Head of caudate nucleus (tissue), 42 donors: ENCODE measurements at places on chromosomes 2 and 18.

DNA sequence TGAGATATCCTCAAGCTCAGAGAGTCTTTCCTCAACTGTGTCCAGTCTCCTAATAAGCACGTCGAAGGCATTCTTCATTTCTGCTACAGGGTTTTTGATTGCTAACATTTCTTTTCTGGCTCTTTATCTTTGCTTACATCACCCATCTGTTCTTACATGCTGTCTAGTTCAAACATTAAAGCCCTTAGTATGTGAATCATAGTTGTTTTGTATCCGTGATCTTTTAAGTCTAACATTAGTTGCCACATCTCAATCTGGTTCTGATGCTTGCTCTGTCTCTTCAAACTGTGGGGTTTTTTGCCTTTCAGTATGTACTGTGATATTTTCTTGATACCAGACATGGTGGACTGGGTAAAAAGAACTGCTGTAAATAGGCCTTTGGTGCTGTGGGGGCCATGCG, 235.2 kb downstream of the SH3RF3 start:
- no peak for DNase-seq

DNA sequence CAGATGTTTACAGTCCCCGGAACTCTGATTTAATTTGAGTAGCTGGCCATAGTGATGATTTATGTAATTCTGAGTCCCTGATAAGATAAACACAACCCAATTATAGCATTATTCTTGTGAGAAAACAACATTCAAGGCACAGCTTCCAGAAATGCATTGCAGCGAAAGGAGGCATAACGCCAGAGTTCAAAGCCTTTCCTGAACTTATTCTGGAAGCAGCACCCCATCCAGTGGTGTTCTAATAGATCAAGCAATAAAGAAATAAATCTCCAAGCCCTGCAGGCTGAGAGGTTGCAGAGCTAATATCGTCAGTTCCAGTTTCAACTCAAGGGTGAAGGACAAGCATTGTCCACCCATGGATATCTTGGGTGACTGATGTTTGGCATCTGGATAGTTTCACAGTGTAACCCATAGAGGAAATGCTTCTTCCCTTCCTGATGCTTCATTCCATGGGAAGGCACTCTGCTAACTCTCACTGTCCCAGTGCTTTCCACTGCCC, 18.8 kb downstream of the CDH2 start:
- DNase-seq = no peak

DNA sequence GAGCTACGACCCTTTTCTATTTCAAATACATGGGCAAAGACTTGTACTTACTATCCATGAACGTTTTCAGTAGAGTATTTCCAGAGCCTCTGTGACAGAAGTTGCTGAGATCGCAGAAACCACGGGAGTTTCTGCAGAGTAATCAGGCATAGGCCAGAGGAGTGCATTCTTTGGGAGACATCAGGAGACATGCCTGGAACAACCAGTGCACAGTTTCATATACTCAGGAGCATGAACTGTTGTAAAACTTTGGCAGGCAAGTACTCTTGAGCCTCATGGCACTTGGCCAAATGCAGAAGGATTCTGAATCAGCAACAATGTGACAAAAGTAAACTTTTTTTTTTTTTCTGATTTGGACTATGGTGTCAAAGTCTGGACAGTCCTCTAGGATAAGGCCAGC, 307.1 kb downstream of the GRB14 start:
- DNase-seq = no peak

- no peak for DNase-seq
Observed at GRCh38 chr18:79509536-79509930, 113.8 kb downstream of the NFATC1 start.

DNA sequence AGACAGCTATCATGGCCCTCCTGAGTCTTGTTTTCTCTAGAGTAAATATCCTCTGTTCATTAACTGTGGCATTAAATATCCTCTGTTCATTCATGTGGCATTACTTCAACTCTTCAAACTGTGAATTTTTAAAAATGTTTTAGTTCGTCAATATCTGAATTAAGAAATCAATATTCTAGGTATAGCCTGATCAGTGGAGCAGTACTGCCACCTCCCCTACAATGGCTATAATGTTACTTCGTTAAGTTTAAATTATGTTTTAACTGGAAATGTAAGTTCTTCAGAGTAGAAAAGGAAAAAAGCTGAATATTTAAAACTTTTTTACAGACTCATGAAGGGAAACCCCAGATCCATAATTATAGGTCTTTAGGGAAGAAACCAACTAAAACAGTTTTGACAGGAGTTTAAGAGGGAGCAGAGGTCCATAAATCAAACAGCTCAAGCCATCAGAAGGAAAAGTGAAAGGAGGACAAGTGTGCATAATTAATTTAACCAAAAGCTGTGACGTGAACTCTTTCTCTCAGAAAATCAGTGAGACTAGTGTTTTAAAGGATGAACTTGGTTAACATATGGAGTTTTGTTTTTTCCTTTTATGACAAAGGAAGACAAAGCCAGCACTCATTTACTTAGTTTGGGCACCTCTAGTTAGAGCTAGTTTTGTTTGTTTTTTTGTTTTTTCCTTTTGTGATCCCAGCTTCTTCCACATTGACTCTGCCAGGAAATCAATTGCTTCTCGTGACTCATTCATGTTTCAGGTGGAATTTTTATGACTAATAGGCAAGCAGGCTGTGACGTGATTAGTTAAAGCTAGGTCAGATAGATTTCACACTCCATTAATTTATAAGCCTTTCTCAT, 44.9 kb downstream of the RBBP8 start:
- DNase-seq = no peak

DNA sequence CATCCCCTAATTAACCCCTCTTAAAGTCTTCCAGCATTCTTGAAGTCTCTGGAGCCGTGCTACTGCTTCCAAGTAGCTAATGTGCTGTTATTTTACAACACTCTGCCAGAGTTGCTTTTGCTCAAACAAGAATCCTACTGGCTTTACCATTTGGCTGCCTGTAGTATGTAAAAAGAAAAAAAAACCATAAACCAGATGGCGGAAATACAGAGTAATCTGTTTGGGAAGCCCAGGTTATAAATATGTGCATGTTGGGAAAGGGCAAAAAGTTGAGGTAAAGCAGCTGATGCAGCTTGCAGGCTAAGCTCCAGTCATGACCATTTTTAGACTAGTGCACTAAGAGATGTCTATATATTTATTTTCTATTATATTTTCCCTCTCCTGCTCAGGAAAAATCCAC, 313.2 kb upstream of the ETAA1 start:
- DNase-seq = no peak

GRCh38 chr18:79517341-79517740, 121.6 kb downstream of the NFATC1 start:
- DNase-seq = no peak

- DNase-seq = no peak
Observed at GRCh38 chr2:108417254-108417653, 31.8 kb upstream of the GCC2 start.

- DNase-seq = no peak
Observed at GRCh38 chr2:105678346-105678745, 66.4 kb upstream of the NCK2 start.

DNA sequence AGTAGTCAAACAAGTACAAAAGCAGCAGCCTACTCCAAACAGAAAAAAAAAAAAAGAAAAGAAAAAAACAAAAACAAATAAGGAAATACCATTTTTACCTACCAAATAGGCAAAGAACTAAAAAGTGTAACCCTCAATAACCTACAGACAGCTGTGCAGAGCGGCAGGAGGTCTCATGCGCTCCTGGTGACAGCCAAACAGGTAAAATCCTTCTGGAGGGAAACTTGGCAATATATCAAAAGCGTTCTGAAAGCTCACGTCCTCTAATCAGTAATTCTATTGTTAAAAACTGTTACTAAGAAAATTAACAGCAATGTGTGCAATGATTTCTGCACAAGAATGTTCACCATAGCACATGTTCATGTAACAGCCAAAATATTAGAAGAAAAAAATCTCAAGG, 105.6 kb downstream of the AFF3 start:
- DNase-seq = no peak

- DNase-seq = no peak
Observed at GRCh38 chr2:19051203-19051831, 307.1 kb downstream of the OSR1 start.

DNA sequence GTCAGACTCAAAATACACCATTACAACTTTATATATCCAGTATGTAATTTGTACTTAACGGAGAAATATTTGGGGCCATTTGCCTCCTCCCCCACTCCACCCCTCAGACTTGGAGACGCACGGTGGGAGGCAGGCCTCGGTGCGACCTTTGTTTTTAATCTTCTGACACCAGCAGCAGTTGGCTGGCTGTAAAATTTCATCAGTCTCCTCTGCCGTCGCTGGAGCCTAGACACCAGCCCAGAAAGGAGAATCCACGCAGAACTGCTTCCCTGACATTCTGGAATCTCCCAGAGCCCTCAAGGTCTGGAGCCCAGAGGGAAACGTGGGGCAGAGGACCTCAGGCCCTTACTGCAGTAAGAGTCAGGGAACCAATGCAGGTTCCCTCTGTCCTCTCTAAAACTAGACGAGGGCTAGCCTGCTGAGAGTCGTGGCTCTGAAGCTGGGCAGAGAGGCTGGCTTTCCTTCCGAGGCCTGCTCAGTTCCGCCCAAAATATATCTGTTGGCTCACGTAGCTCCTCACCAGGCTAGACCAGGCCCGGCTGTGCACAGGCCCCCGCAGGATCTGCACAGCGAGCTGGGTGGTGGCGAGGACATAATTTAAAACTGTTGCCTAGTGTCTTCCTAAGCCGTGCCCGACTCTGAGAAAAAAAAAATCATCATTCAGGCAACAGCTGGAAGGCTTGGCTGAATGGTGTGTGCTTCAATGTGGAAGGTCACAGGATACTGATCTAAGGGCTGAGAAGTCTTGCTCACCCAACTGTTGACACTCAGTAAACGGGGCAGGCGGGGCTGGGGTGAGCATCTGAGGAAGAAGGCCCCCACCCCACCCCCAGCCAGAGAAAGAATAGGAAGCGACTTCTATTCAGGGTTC, 40.4 kb downstream of the EN1 start:
- no peak for DNase-seq

- DNase-seq = no peak
Observed at GRCh38 chr2:163155279-163155883, 316.8 kb upstream of the KCNH7 start.

DNA sequence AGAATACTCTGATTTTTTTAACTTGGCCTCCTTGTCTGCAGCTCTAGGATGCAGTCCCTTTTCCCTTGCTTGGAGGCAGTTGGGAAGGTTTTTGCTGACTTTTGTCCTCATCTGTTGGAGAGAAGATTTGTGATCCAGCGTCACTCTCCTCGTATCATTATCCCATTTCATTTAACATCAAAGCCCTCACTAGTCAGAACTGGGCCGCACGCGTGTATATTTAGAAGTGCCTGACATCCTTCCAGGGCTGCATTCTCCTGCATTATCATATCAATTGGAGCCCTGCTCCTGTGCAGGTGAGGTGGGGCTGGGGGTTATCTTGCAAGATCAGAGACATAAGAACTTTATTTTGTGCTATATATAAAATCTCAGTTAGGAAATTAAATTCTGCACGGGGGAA, 435.1 kb upstream of the HS6ST1 start:
- no peak for DNase-seq

GRCh38 chr18:31401156-31402025, 24.8 kb downstream of the DSG4 start:
- no peak for DNase-seq

- no peak for DNase-seq
Observed at GRCh38 chr2:142190805-142191204, 60.0 kb upstream of the LRP1B start.

GRCh38 chr2:206837775-206838174, 72.4 kb downstream of the FASTKD2 start:
- DNase-seq = no peak

- no peak for DNase-seq
Observed at GRCh38 chr2:36808386-36809068, 112.0 kb downstream of the VIT start.

GRCh38 chr2:36594849-36595248, 3.1 kb downstream of the FEZ2 start:
- DNase-seq = no peak

GRCh38 chr2:105790461-105791149, 45.9 kb downstream of the NCK2 start:
- DNase-seq = no peak

DNA sequence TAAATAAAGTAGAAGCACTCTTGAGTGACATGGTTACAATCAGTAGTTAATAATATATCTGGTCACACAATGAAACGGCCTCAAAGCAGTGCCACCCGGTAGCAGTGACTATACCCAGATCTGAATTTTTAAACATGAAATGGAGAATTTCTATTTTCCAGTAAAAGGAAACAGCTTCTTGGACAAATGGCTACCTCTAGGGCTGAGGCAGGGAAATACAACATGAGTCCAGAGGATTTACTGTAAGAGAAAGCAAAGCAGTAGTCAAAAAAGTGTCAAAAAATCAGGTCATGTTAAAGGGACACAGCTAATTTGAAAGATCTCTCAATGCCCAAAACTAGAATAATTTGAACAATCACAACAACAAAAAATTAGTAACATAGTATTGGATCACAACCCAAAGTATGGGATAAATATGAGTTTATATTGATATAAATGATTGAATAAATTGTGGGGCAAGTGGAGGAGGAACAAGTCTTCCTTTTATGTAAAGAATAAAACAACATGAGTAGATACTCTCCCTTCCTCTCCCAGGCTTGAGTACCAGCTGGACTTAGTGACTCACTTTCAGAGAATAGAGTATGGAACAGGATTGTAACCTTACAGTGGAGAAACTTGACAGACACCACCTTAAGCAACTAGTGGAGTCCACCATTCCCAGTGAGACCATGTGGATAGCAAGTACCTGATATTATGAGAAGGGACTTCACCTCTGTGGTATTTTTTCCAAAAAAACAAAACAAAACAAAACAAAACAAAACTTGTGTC, 180.8 kb downstream of the MBD2 start:
- DNase-seq = no peak

DNA sequence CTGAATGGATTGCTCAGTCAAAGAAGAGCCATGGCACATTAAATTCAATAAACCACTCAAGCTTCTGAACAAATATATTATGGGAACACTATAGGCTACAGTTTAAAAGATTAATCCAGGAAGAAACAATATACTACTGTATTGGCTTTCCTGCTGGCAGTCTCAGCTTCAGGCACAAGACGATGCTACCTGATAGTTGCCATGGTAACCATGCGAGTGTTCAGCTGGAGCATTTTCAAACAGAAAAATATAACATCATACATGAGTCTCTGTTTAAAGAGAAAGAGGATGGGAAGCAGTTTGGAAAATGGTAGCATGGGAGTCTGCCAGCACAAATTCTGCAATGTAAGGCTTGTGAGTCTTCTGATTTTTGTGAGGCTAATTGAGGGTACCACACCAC, 65.9 kb upstream of the CPO start:
- DNase-seq = no peak

DNA sequence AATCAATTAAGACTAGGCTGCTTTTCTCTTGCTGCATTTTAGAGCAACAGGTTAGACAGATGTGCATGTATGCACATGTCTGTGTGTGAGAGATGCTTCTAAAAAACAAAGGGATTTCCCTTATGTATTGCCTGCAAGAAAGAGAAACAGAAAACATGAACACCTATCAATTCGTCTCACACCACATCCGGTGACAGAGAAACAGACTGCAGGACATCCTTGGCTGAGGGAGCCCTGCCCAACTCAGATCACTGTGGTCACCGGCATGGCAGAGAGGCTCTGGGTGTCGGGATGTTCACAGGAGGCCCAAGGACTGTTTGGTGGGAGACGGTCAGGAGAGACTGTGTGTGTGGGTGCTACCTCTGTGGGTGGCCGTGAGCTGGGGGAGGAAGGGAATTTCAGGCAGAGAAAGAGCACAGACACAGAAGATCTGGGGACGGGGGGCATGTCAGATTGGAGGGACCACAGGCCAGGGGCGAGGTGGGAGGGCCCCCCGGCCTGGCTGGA, 24.9 kb downstream of the FHL2 start:
- no peak for DNase-seq

- no peak for DNase-seq
Observed at GRCh38 chr2:21836261-21836660, 712.5 kb downstream of the TDRD15 start.

- DNase-seq = peak; percentile 83
Observed at GRCh38 chr2:231297108-231297908, 98.2 kb upstream of the B3GNT7 start.
